ENCODE measurements at places on chromosomes 7 and 10.

- no peak for DNase-seq
Measured at GRCh38 chr7:73933091-73933490, 72.1 kb downstream of the TMEM270 start.

DNA sequence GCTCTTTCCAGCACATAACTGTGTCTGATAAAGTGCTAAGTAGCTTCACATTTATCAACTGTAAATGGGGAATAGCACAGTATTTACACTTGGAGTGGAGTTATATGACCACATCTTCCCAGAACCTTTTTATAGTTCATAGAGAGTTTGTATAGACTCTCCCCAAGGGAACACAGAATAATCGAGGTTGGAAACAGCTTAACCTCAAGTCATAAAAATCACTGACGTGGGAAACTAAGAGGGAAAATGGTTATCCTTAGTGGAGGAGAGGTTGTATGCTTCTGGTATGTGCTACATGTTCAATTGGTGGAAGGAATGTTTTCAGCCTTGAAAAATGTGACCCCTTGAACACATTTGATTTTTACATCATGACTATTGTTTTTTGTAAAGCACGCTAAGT lies 167.9 kb upstream of the KIAA1217 start:
- DNase-seq = no peak

DNA sequence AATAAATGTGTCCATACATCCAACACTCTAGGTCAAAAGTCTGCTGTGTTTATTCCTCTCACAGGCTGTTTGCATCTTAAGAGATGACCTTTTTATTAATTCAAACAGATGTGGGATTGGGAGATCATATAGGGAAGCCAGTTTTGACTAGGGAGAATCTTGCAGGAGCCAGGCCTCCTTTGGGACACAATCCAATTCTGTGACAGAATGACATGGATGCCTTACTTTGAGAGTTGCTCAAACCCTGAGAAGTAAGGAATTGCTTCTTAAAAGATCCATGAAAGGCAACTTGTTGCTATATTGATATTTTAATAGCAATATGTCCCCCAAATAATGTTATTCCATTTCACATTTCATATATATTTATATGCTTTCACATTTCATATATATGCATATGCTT lies 53.5 kb upstream of the CACNB2 start:
- DNase-seq = no peak

- DNase-seq = no peak
Measured at GRCh38 chr10:122845783-122846332, at the start of gene CUZD1. Gene CUZD1, minus strand, starts transcription at chr10:122845857. Its CDS starts 14 bp downstream, at chr10:122845843.

DNA sequence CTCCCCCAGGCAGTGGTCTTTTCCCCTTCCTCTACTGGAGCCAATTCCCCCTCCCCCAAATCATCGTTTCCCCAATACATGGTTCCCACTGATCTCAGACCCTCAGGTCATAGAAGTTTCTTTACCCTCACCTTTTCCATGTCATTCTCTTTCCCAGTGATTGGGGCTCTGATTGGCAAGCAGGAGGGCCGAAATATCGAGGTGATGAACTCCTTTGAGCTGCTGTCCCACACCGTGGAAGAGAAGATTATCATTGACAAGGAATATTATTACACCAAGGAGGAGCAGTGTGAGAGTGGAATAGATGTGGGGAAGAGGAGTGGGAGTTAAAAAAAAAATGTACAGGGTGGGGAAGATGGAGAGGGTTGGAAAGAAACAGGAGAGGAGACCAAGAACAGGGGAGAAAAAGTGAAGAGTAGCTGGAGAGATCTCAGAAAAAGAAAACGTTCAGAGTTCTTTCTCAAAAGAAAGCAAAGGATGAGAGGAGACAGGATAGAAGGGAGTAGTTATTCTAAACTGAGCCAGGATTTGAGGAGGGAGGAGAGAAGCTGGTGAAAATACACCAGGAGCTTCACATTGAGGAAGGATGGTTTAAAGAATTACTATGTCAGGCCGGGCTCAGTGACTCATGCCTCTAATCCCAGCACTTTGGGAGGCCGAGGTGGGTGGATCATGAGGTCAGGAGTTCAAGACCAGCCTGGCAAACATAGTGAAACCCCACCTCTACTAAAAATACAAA lies 858 bp downstream of the COPS6 start:
- no peak for DNase-seq

DNA sequence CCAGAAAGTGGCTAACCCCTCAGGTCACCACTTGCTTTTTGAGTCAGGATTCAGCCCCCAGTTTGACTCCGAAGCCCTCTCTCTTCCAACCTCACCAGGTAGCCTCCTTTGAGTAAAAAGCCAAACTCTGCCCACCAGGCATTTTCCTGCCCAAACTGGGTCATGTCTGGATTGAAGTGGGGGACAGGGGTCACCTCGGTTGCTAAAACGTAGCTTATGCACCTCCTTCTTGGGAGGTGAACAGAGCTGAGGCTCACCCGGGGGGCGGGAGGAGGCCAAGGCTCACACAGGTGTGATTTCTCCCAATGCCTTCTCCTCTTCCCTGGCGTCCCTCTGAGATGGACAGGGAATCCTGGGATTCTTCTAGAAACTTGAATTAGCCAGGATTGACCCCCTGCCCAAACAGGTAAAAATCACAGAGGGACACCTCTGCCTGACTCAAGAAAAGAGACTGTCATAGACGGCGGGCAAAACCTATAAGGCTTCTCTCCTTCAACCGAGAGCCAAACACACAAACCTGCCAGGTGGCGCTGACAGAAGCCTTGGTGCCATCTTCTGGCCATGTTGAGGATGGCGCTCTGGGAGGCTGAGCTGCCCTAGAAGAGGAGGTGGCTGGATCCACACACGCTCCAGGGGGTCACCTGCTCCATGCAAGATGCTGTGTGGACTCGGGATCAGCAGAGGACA lies 51.6 kb downstream of the PRLHR start:
- peak; percentile 31 for DNase-seq

- peak; percentile 37 for DNase-seq
Measured at GRCh38 chr10:102421757-102422512, 1.3 kb downstream of the FBXL15 start.

DNA sequence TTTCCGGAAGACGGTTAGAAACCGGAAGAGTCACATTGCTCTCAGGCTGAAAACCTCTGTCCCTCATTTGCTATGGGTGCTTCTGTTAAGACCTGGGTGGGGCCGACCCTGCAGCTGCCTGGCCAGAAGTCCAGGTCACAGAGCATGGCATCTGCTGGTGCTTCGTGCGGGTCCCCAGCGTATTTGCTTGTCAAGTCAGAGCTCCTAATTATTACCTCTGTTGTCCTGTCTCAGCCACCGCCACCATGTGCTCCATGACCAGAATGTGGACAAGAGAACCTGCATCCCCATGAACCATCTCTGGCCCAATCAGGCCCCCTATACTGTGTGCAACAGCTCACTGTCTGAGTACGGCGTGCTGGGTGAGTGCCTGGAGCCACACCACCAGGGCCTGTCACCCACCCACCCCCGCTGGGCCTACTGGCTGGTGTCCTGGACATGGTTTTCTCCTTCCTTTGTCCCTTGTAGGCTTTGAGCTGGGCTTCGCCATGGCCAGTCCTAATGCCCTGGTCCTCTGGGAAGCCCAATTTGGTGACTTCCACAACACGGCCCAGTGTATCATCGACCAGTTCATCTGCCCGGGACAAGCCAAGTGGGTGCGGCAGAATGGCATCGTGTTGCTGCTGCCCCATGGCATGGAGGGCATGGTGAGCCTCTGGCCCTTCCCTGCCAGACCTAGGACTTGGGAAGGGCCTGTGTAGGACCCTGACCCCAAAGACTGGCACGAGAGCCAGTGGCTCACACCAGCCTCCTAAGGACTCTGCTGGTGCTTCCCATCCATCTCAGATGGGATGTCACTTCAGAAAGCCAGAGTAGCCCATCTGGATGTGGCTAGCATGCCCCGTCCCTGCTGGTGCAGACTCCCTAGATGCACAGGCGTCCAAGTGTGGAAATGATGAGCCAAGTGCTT lies 51.3 kb upstream of the ZMIZ2 start:
- no peak for DNase-seq

GRCh38 chr7:140213684-140214074 lies 36.9 kb upstream of the KDM7A start:
- DNase-seq = no peak

All from activated naive CD4-positive, alpha-beta T cell treated with Interleukin-2 at 50 U/mL for 16 hours (primary cell).